ENCODE measurements at places on chromosomes 12 and 14.

DNA sequence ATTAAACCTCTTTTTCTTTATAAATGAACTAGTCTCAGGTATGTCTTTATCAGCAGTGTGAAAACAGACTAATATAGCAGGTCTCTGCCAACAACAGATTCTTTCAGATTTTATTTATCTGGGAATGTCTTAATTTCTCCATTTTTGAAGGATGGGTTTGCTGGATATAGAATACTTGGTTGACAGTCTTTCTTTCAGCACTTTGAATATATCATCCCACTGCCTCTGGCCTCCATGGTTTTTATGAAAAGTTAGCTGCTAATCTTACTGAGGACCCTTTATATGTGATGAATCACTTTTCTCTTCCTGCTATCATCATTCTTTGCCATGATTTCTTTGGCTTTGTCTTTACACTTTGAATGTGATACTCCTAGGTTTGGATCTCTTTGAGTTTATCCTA, 148.0 kb downstream of the ANO6 start:
- DNase-seq: peak; percentile 34

DNA sequence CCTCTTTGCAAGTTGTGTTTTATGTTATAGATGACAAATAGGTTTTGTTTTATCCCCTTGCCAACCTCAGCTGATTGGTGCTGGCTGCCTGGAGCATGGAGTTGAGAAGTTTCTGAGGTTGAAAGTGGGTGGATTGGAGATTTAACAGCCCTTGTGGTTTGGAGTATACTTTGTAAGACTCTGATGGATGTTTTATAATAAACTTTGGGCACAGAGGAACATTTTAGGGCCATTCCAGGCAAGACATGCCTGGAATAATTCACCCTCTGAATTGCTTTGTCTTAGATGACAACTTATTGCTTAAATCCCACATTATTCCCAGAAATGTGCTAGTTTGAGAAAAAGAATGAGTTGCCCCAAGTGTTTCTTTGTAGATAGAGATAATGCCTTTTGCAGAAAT, 158.9 kb downstream of the SLC5A8 start:
- DNase-seq: no peak

- no peak for DNase-seq
Measured at GRCh38 chr14:58864751-58865513, 227.2 kb downstream of the DACT1 start.

- no peak for DNase-seq
Measured at GRCh38 chr12:114656906-114657596, 26.9 kb downstream of the TBX3 start.

DNA sequence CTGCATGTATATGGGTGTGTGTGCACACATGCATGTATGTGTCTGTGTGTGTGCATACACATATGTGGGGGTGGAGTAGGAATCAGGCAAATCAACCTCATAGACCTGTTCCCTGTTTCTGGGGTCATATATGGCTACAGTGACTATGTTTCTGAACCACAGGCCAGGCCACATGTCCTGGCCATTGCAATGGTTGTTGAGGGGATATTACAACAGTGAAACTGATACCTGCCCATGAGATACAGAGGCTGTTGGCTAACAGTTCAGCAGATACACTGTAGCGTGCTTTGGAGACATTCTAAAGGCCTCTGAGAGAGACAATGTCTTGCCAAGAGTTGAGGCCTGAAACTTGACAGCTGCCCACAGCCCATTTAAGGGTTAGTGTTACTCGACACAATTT, 47.3 kb upstream of the FOS start:
- DNase-seq: no peak

DNA sequence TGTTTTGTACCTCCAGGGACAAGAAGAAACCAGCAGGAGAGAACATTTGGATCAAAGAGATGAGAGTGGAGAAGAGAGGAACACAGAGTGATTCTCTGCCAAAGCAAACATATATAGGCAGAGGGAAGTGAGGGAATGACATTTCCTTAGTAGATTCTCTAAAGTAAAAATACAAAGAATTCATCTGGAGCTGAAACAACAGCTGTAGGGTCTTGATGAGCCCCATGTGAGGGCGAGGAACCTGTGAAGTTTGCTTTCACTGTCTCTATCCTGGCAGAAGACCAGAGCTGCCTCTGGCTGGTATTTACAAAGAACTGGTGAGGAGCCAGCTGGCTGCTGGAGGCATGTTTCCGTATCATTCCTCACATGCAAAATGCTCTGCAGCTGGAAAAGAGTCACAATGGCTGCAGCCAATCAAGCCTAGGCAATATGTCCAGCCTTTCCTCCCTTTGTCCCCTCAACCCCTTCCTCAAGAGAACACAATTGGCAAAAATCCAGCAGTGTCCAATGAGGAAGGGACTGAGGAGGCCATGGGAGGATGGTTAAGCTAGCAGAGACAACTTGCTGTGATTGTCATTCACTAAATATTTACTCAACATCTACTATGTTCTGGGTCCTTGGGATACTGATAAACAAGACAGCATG, 122.5 kb downstream of the PHLDA1 start:
- no peak for DNase-seq

DNA sequence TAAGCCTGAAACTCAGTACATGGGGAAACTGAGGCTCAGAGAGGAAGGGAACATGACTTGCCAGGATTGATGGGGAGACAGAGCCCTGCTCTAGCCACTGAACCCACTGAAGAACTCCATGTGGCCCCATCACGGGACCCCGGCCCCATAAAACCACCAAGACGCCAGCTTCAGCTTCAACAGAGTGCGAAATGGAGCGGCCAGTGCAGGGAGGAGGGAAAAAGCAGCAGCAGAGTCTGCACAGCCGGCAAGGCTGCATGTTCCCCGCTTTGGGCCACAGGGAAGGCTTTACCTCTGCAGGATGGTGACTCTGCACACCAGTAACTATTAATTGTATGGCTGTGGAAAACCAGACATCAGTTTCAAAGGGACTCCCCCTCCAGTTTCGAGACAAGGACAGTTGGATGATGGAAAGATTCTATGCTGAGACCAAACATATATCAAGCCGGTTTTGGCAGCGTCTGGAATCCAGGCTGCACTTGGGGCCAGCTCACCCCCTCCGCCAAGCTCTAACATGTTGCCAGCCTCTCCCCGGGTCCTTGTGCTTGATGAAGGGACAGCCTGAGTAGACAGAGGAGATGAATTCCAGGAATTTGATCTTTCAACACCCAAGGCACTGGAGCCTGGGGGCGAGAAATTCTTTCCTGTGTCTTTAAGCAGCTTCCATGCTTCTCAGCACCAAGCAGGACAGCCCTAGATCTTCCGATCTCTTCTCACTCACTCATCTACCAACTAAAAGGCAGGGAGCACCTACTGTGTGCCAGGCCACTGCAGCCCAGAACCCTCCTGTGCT, 55.7 kb upstream of the BCL11B start:
- DNase-seq: no peak

DNA sequence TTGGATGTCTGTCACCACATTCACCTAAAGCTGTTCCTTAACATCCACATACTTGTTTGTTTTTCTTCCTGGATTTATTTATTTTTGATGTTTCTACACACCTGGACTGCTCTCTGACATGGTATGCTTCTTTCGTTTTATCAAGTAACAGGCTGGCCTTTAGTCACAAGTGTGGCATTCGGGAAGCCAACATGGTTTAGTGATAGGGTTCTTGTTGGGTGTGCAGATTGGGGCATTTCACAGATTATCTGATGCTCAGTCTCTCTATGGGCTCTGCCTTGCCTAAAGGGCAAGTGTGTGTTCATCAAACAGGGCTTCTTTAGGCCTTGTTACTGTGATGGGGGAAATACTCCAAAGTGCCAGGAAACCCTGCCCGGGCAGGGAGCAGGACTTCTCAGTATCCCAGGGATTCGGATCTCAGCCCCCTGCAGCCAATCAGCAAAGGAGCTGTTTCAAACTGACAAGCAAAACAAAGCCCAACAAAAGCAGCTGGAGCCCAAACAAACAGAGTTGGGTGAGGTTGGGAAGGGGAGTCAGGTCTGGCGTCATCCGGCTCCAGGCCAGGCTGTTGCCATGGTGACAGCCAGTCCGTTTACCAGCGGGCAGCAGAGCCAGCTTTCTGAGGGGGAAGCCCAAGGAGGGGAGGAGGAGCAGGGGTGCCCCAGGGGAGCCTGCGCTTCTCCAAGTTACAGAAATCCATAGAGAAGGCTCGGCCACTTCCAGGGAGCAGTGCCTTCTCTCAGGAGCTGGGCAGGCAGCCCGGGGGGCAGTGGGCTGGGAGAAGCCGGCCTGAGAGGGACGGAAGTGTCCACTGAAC, 31.9 kb downstream of the FOS start:
- no peak for DNase-seq

DNA sequence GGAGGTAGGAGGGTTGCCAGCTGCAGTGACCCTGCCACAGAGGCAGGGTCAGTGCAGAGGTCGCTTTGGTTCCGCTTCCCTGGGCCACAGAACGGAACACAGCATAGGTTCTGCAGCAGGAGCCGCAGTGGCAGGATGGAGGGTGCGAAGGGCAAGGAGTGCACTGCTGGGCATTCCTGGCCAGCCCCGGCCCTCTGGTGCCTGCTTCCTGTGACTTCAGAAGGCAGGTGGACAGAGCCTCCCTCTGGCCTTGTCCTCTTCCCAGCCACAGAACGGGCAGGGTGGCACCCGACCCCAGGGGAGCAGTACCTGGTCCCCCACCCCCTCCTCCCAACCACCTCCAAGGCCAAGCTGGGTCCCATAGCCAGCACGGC, 37.7 kb downstream of the SLC8B1 start:
- DNase-seq: no peak

- no peak for DNase-seq
Measured at GRCh38 chr14:31200702-31200990, 6.9 kb downstream of the HECTD1 start.

DNA sequence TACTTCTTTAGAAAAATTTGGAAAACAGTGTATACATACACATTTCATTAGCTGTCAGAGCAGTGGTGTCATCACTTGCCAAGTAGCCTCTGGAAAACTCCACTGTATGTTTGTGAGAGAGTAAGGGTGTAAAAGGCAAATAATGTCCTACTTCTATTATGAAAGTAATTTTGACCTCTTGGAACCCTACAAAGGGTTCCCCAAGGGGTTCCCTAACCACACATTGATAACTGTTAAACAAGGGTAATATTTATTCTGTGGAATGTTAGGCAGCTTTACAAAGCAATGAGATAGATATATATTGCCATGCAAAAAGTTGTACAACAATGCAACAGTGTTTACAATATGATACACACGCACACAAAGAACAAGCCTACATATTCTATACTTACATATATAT, 18.6 kb upstream of the DHRS2 start:
- DNase-seq: no peak

DNA sequence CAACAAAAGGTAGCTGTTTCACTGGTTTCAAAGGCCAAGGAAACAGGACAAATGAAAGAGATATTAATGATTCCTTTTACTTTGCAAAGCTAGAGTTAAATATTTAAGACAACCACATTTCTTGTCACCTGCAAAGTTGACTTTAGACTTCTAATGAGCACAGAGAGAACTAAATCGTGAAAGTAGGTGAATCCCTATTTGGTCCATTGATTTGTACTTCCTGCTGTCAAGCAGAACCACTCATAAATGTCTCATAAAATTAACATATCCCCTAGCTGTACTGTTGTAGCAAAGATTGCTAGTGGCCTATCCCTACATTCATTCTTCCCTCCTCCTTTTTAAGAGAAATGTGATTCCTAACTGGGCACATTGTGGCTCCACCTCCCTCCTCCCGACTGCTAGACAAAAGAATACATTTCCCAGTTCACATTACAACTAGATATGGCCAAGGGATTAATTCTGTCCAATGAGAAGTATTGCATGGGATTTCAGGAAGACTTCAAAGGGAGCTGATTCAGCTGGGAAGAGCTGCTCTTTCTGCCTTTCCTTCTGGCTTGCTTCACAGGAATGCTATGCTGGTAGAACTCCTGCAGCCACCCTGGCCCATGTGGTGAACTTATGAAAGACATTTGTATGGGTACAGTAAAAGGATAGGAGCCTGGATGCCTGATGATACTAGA, 227.5 kb upstream of the ABCD2 start:
- DNase-seq: no peak

DNA sequence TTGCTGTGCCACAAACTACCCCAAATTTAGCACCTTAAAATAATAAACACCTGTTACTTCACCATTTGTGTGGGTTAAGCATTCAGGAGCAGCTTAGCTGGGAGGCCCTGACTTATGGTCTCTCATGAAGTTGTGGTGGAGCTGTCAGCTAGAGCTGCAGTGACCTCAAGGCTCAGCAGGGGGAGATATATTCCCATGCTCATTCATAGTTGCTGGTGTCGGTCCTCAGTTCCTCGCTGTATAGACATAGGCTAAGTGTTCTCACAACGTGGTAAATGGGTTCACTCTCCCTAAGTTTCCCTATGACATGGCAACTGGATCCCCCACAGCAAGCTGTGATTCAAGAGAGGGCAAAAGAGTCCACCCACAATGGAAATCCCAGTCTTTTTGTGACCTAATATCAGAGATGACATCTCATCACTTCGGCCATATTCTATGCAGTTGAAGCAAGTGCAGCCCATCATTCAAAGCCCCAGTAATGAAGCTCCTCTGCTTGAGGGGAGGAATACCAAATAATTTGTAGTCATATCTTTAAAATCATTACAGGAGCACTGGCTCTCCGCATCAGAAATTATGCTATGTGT, 41.1 kb downstream of the PRB3 start:
- peak; percentile 1 for DNase-seq

GRCh38 chr14:75928690-75929181, 53.1 kb downstream of the TGFB3 start:
- DNase-seq: no peak

GRCh38 chr12:15289192-15289591, 33.1 kb upstream of the PTPRO start:
- peak; percentile 71 for DNase-seq

DNA sequence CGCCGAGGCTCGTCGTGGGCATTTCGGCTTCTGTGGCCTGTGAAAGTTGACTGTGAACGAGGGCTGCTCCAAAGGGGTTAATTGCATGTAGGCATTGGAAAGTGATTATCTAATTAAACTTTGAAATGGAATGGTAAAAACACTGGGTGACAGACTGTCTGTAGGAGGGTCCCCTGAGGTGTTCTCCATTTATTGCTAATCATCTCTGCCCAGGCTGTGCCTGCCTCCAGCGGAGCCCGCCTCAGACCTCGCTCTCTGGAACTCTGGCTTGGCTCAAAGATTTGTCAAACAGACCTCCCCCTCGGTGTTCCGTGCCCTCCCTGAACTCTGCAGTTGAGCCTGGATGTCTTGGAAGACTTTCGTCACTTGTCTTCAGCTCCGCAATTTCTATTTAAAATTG, 50.2 kb upstream of the VRK1 start:
- DNase-seq: no peak

- no peak for DNase-seq
Measured at GRCh38 chr14:22471545-22472121, 117.4 kb downstream of the DAD1 start.

GRCh38 chr12:98275131-98275475, 240.3 kb upstream of the TMPO start:
- DNase-seq: no peak
